Stimulated activated CD4-positive, alpha-beta T cell treated with anti-CD3 and anti-CD28 coated beads, Interleukin-1b, Interleukin-23, amount 100 ng/mL, for 1 hour (primary cell): ENCODE measurements at places on chromosomes 3 and 15.

DNA sequence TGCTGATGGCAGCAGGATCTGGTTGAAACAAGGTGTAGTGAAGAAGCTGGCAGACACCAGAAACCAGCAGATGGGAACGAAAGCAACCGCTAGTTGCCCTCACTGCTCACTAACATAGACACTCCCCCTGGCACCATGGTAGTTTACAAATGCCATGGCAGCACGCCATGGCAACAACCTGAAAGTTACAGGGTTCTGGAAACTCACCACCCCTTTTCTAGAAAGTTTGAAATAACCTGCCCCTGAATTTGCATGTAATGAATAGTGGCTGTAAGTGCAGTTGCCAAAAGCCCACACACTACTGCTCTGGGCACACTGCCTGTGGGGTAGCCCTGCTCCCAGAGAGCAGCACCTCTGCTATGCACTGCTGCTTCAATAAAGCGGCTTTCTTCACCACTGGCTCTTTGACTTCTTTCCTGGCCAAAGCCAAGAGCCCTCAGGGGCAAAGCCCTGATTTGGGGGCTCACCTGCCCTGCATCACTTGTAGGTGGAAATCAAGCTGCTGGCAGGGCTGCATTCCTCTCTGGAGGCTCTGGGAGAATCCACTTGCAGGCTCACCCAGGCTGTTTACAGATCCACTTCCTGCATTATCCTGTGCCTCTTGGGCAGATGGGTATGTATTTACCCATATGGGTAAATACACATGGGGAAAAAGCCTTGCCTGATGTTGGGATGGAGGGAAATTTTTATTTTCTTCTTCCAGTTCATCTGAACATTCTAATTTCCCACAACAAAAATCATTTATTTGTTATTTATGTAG lies 2.0 kb upstream of the GP9 start:
- no peak for DNase-seq

DNA sequence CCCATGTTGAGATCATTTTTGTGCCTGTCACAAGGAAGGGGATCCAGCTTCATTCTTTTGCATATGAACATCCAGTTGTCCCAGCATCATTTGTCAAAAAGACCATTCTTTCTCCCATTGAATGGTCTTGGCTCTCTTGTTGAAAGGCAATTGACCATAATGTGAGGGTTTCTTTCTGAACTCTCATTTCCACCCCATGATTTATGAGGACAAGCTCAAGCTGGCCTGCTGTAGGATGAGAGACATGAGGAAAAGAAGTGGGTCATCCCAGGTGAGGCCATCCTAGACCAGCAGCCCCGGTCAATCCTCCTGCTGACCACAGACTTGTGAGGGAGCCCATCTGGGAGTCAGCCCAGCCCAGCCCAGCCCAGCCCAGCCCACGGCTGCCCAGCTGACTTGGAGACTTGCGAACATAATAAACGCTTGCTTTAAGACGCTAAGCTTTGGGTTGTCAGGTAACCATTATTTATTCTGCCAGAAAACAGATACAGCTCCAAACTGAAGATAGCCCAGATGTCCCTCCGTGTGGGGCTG lies 69.0 kb downstream of the LINGO1 start:
- no peak for DNase-seq

DNA sequence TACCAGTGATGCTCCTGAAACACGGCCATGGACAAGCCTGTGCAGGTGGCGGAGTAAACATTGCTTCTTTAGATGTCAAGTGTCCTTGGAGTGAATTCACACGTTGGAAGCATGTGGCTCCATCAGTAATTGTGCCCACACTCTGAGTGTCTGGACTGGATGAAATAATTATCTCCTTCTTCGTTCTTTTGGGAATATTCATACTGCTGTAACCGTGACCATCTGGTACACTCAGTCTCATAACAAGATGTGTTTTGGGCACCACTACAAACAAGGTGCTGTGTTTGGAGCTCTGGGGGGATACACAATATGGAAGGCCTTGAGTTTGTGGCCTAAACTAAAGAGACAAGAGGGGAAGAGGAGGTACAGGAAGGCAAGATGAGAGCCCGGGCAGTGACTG lies 165.6 kb downstream of the APBA2 start:
- DNase-seq: no peak

GRCh38 chr15:94070356-94071295 lies 160.7 kb upstream of the MCTP2 start:
- DNase-seq: no peak

GRCh38 chr3:86388820-86389219 lies 602.1 kb downstream of the VGLL3 start:
- no peak for DNase-seq

GRCh38 chr3:88991496-88991895 lies 115.9 kb upstream of the EPHA3 start:
- DNase-seq: no peak

DNA sequence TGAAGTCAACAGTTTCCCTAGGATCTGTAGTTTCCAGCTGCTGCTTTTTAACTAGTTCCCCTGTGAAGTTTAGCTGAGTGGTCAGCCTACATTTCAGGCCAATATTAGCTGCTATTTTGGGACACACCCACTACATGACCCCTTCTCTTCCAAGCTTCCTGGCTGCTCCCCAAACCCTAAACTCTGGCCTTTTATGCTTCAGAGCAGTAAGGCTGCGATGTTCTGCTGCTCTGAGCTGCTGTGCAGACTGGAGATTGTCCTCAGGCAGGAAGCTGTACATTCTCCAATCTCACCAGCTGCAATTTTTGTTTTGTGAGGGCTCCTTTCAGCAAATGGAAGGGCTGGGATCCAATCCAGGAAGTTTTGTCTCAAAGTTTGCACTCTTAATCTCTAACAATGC lies 48.0 kb upstream of the WDR72 start:
- DNase-seq: no peak

DNA sequence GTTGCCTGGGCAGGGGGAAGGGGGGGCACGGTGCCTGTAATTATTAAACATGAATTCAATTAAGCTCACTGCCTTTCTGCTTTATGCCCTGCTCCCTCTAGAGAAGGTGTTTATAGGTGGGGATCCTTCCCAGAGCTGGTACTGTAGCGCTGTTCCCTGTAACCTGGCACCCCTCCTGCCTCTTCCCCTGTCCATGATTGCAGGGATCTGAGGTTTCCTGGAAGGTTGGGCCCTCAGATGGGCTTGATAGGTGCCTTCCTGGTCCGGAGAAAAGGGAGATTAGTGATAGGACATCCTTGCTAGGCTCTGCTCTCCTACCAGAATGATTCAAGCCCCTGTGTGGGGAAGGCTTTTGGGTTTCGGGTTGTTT lies 2.1 kb upstream of the FAM131A start:
- DNase-seq: no peak

DNA sequence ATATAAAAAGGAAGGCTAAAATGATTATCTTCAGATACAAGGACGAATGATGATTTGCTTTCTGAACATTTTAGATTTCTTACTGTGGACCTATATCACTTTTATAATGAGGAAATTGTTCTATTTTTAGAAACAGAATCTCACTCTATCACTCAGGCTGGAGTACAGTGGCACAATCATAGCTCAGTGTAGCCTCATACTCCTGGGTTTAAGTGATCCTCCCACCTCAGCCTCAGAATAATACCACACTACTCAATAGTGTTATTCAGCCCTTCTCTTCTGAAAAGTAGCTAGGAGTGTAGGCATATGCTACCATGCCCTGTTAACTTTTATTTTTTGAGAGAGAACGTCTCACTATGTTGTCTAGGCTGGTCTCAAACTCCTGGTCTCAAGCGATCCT lies 15.8 kb downstream of the DNAJC13 start:
- no peak for DNase-seq

GRCh38 chr3:126693921-126694320 lies 10.1 kb upstream of the CHCHD6 start:
- no peak for DNase-seq

DNA sequence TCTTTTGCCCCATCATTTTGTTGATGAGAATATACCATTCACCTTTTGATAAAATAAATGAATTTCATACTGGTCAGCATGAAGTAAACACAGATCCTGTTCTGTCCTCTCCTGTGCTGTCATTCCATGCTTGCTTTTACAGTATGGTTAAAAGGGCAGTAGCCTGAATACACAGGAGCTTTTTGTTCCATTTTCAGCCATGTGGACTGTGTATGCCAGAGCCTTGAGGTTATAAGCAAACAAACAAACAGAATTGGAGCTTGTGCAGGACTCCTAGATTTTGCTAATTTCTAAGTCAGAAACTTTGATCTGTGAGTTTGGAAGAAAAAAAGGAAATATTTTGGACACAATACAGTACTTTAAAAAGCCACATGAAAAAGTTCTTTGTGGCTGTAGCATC lies 91.9 kb downstream of the LRRC28 start:
- DNase-seq: no peak

- DNase-seq: no peak
These were observed 17.7 kb downstream of the POC1A start for GRCh38 chr3:52136513-52136912.

- no peak for DNase-seq
These were observed 1174.7 kb downstream of the ZPLD1 start for GRCh38 chr3:103609472-103609871.

DNA sequence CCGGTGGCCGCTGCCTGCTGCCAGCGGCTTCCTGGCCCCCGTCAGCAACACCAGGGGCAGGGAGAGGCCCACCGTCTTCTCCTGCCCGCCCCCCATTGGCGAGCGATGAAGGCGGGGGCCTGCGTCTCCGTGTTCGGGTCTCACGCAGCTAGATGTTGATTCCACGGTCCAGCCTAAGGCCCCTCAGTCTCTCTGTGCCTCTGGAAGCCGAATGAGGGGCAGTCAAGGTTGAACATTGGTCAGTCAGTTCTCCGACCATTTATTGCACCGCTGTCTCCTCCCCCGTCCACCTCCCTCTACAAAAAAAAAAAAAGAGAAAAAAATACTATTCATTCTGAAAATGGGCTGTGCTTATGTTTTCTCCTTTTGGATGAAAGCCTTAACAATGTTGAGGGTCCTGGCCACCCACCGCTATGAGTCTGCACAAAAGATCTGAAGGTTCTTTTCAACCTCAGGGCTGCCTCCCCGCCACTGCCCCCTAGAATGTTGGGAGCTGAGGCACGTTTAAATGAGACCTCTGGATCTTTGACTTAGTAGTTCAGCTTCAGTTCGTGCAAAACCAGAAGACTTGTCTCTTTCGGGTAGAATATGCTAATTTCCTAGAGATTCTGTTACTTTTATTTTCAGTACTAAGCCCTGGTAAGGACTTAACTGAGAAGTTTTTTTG lies 736 bp downstream of the IREB2 start:
- DNase-seq: no peak

GRCh38 chr3:152714507-152714906 lies 120.4 kb upstream of the P2RY1 start:
- DNase-seq: no peak

GRCh38 chr15:53512029-53512428 lies 247.4 kb downstream of the WDR72 start:
- no peak for DNase-seq

DNA sequence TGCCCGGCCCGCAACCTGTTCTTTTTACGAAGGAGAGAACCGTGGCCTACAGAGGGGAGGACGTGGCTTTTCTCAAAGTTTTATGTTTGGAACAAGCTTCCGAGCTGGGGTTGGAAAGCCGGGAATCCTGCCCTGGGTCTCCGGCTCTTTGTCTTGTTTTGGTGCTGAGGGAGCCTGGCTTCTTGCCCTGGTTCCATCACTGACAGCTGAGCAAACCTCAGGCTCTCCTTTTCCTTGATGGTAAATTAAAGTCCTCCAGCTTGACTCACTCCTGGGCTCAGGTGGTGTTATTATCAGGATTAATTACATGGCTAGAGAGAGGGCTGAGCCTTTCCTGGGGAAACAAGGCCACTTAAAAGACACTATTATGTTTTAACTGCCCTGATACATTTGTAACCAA lies 289.5 kb upstream of the RGMA start:
- DNase-seq: no peak

GRCh38 chr3:123421353-123422174 lies 27.3 kb downstream of the ADCY5 start:
- no peak for DNase-seq
